Pons (tissue), 1 donor: ENCODE measurements at places on chromosomes 6 and 20.
A peak's percentile ranks its signal among the peaks of the same experiment; 100 is the strongest.

- peak; percentile 27 for DNase-seq
These were observed 1.7 kb downstream of the ASXL1 start for GRCh38 chr20:32359633-32360332.

DNA sequence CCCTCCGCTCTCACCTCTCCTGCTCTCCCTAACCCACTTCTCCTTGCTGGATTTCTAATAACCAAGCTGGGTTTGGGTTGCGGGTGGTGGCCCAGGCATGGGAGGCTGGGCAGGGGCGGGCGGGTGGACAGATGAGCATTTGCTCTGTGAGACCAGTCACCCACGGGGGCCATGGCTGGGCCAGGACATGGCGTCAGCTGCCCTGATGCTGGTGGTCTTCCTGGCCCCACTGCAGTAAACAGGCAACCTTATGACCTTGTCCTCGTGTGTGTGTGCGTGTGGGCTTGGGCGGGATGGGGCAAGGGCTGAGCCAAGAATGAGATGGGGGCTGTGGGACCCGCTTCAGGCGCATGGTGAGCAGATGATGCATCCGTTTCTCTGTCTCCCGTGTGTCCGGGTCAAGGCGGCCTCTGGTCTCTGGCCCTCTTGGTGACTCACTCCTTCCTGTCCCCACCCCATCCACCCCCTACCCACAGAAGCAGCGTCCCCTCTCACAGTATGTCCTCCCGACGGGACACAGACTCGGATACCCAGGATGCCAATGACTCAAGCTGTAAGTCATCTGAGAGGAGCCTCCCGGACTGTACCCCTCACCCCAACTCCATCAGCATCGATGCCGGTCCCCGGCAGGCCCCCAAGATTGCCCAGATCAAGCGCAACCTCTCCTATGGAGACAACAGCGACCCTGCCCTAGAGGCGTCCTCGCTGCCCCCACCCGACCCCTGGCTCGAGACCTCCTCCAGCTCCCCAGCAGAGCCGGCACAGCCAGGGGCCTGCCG lies 41.4 kb upstream of the MYL9 start:
- no peak for DNase-seq

GRCh38 chr6:152534541-152534940 lies 102.6 kb downstream of the SYNE1 start:
- DNase-seq: no peak

- DNase-seq: peak; percentile 65
These were observed 25.5 kb upstream of the KCNK16 start for GRCh38 chr6:39347906-39348585.

DNA sequence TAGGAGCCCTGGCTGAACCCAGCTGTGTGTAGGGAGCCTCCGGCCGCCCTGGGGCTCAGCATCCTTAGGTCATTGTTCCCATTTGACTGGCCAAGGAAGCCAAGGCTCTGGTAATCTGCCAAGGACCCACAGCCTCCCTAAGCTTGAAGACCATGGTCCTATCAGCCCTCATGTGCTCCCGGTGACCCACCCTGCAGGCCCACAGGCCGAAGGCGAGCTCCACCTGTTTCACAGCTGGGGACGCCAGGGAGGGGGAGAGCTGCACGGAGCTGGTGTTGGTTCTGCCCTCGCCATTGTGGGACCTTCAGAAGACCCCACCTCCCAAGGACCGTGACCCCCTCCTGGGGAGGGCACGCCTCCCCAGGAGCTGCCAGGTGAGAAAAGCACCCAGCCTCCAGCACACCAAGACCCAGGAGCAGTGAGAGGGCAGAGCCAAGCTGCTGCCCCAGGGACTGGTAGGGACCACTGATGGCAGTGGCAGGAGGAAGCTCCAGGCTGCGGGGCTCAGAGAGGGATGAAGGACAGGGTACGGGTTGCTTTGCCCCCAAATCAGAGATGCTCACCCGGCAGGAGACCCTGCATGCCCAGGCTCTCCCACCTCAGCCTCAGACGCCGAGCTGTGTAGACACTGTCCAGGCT lies 30.7 kb upstream of the MRGBP start:
- no peak for DNase-seq

- DNase-seq: no peak
These were observed 12.2 kb upstream of the ARMC2 start for GRCh38 chr6:108836061-108836460.

- DNase-seq: no peak
These were observed 1.9 kb downstream of the B3GALT4 start for GRCh38 chr6:33278810-33279209.

DNA sequence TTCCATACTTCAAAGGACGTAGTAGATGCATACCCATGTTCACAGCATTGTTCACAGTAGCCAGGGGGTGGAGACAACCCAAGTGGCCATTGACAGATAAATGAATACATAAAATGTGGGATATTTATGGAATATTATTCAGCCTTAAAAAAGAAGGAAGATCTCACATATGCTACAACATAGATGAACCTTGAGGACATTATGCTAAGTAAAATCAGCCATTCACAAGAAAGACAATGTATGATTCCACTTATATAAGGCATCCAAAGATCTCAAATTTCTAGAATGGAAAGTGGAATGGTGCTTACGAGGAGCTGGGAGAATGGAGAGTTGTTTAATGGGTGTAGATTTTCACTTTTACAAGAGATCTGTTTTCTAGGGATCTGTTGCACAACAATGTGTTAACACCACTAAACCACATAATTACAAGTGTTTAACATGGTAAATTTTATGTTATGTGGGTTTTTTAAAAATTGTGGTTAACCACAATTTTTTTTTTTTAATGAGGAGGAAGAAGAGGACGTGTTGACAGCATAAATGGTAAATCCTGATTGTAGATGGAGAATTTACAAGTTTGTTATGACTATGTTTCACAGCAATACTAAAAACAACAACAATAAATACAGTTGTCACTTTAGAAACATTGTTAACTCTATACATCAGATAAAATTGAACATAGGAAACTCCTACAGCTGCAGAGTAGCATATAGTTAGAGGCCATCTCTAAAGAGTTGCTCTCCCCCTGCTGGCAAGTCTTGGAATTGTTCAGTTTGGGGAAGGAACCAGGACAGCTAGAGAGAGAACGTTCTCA lies 41.6 kb downstream of the CCN2 start:
- DNase-seq: peak; percentile 80

GRCh38 chr6:26056583-26057350 lies 30.5 kb upstream of the HFE start:
- peak; percentile 49 for DNase-seq

DNA sequence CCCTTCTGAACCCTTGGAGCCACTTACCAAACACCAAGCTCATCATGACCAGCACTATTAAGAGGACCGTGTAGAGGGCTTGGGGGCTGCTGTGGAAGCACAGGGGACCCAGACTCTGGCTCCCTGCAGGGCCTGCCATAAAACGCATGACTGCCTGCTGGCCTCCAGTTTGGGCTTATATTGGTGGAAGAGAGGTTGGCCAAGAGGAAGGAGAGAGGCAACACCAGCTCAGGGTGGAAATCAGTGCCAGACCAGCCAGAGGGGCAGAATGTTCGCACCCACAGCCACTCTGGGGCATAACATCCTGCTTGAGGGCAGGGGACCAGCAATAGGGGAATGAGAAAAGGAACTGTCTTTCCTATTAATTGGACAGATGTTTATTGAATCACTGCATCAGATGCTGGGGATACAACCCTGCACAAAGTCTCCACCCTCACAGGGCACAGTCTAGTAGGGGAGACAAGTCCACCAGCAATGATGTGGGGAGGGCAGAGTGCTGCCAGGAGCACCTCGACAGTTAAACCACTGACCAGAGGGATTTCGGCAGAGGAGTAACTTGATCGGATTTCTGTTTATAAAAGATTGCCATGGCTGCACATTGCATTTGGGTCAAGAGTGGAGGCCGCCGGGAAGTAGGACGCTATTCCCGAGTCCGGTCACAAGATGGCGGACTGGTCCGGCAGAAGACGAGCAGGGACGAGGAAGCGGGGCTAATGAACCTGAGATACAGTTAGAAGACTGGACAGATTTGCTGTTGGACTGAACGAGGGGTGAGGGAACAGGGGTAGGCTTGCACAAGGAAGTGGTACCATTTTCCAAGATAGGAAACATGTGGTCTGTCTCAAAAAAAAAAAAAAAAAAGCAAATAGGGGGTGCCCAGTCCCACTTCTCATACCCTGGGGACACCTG lies at the start of gene LY6G5C:
LY6G5C (minus strand) TSS at position 842 of the 909 bp plus-strand sequence; CDS start at position 148, 694 bp downstream.
- peak; percentile 78 for DNase-seq

- no peak for DNase-seq
These were observed 5.5 kb downstream of the ZNF334 start for GRCh38 chr20:46507760-46508407.

GRCh38 chr6:35473850-35474130 lies 5.6 kb downstream of the RPL10A start:
- no peak for DNase-seq

DNA sequence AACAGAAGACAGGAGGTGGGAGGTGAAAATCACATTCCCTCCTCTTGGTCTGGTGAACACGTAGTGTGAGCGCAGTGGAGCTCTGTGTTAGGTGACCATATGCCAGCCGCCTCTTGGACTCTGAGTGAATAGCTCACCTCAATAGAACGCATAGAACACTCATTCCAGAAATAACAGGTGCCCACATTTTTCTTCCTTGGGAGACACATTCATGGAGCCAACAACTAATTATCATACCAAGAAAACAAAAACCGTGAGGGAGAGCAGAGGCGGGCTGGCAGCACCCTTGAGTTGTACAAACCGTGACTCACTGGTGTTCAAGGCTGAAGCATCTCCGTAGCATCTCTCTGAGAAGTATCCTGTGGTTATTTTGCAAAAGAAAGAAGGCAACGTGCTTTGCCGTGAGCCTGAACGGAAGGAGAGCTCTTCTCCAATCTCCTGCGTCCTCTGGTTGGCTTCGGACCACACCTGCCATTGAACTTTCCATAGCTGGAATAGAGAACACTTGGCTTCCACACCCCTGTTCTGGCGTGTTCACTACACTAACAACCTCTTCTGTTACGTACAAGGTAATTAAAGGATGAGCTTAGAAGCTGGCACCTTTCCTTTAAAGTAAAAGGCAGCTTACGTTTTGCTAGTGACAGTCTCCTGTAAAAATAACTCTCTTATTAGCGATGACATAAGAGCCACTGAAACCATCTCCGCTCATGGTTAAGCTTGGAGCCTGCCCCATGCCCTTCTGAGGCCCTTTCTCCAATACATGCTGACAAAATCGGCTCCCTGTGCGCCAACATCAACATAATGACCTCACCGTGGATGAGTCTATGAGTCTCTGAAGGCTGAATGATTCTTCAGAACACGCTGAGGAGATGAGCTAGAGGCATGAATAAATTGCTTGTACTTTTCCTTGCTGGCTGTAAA lies 30.2 kb upstream of the SGK1 start:
- peak; percentile 56 for DNase-seq

DNA sequence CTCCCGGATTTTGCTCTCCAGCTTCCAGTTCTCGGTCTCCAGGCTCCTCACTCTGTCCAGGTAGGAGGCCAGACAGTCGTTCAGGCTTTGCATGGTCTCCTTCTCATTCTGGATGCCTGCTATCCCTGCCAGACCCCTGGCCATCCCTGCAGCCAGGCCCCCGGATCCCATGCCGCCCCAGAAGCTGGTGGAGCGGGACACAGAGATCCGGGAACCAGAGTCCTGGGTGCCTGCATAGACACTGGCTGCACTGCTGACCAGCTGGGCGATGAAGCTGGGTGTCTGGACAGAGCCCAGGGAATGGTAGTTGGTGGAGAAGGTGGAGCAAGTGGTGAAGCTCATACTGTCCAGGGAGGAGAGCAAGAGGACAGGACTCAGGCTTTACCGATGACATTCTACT lies 2.9 kb upstream of the CALHM6 start:
- no peak for DNase-seq

GRCh38 chr6:20265842-20266241 lies 53.6 kb upstream of the MBOAT1 start:
- DNase-seq: no peak

GRCh38 chr6:110635096-110635495 lies 158.7 kb upstream of the SLC22A16 start:
- DNase-seq: no peak

DNA sequence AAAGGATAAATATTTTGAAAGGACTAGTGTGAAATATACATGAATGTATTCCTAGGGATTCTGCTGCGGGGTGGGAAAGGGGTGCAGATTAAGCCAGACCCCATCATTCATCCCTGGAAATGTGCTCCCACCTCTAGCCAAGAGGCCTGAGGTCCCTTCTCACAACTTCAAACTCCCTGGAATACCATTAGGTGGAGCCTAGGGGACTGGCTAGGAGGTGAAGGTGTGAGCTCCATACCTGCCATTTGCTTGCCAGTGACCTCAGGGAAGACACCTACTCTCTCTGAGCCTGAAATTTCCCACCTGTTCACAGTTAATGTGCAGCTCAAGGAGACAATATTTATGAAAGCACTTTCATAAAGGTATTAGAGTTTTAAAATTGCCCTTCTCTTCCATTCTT lies 4.7 kb upstream of the CCN2 start:
- no peak for DNase-seq
